Cerebellum (tissue), 4 donors: ENCODE measurements at places on chromosomes 4 and X. TPM values are rescaled to one million over a fixed set of nuclear protein-coding genes. Genes with fewer than 3 reads are reported as not detected.

GRCh38 chr4:140234697-140235060 is 80.7 kb upstream of the MAML3 start:
- DNase-seq: no peak

- DNase-seq: peak; percentile 3
Measured at GRCh38 chr4:47050761-47051725, 19.7 kb downstream of the GABRB1 start.

The IRAK1 gene
- 10.9 TPM for total RNA-seq

The WDR19 gene
- 70.8 TPM for total RNA-seq

DNA sequence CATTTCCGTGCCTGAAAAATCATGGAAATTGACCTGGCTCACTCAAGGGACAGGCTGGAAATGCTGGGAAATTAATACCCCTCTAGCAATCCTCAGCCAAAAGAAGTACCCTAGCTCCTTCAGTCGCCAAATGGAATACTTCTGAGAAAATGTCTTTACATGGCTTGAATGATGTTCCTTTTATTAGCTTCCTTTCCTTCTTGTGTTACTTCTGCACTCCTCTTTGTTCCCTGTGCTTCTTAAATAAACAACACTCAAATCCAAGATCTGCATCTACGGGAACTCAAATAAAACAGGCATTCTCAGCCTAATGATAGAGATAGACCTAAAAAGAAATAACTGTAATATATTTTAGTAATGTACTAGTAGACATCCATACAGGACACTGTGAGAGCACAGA is 36.1 kb downstream of the SPARCL1 start:
- no peak for DNase-seq

The CENPVL1 gene
- total RNA-seq: 2.4 TPM

DNA sequence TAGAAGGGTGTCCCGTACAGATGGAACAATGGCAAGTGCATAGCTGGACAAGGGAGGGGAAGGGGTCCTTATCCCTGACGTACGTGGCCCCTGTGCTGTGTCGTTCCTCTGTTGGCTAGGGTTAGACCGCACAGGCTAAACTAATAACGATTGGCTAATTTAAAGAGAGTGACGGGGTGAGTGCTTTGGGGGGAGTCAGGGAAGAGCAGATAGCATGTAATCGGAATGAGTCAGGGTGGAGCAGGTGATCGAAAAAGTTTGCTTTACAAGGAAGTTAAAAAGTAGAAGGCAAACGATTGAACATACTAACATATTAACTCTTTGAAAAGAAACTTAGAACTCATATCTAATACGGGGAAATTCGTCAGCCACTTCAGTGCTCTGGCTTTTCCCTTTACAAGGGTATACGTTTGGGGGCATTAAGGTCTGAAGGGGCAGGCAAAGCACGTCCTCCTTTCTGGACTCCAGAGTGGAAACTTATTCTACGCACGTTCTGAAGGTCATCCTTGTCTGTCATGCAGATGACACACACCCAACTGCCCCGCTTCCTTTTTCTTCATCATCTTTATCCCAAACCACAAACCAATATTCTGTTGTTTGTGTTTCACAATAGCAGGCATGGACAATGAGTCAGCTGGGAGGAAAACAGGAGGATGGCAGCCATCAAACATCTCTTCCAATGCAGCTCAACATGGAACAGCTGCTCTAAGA is 10.2 kb upstream of the CRLF2 start:
- no peak for DNase-seq

DNA sequence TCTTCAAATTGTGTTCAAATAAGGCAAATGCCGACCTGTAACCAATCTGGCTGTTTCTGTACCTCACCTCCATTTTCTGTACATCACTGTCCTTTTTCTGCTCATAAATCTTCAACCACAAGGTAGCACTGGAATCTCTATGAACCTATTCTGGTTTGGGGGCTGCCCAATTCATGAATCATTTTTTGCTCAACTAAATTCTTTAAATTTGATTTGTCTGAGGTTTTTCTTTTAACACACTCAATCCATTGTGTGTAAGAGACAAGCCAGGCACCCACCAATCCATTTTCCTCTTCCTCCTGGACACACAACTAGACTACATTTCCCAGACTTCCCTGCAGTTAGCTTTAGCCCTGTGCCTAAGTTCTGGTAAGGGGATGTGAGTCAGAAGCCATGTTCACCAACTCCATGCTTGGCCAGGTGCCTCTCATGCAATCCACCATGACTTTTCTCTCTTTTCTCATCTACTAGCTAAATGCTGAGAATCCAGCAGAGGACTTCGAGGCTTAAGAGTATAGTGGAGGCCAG is 193.2 kb upstream of the KLF3 start:
- DNase-seq: no peak

DNA sequence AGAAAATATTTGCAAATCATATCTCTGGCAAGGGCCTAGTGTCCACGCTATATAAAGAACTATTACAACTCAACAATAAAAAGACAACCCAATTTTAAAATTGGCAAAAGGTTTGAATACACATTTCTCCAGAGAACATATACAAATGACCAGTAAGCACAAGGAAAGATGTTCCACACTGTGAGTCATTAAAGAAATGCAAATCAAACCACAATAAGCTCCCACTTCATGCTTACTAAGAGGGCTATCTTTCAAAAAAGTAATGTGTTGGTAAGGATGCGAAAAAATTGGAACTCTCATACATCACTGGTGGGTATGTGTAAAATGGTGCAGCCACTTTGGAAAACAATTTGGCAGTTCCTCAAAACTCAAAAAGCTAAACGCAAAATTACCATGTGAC is 884.0 kb upstream of the INTU start:
- no peak for DNase-seq

GRCh38 chrX:32026772-32027171 is 954.9 kb upstream of the FTHL17 start:
- DNase-seq: no peak

DNA sequence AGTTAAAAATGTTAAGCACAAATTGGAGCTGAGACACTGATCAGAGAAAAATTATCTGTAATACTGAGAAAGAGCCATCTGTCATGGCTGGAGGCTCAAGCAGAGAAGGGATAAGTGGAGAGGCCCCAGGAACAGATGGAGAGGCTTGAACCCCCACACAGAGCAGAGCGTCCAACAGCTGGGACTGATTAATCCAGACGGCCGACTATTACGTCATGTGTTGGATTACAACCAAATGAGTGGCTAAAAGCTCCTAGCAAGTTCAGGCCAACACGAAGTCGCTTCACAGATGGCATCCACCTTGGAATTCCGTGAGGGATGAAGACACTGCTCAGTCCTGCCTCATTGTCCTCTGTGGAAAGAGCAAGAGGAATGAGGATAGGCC is 57.7 kb upstream of the ATXN3L start:
- peak; percentile 44 for DNase-seq

GRCh38 chrX:4710618-4711433 is 997.4 kb upstream of the PRKX start:
- no peak for DNase-seq

The CXCL10 gene
- total RNA-seq: 0.27 TPM

DNA sequence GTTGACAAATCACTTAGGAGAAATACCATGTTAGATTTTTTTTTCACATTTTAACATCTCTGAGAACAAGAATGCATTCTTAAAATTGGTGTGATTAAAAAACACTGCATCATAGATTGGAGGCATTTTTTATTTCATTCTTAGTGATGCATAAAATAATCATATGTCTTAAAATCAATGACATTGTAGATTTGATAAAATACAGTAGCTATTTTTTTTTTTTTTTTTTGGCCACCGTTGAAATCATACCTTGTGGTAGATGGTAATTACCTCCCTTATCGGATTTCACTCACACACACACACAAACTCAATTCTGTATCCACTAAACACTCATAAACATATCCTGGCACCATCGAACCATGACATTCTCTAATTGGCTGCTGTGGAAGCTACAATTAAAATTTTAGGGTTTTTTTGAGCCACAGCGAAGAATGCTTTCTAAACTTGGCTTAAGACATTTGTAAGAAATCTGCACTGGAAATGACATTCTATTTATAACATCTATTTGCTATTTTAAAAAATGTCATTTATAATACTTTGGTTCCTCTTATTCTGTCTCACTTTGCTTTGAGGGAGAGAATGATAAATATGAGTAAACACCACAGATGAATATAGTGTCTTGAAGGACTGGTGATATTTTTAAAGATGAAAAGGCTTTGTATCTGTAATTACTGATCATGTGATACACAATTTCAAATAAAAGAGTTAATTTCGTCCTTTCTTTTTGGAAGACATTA is 60.1 kb downstream of the CCSER1 start:
- no peak for DNase-seq

DNA sequence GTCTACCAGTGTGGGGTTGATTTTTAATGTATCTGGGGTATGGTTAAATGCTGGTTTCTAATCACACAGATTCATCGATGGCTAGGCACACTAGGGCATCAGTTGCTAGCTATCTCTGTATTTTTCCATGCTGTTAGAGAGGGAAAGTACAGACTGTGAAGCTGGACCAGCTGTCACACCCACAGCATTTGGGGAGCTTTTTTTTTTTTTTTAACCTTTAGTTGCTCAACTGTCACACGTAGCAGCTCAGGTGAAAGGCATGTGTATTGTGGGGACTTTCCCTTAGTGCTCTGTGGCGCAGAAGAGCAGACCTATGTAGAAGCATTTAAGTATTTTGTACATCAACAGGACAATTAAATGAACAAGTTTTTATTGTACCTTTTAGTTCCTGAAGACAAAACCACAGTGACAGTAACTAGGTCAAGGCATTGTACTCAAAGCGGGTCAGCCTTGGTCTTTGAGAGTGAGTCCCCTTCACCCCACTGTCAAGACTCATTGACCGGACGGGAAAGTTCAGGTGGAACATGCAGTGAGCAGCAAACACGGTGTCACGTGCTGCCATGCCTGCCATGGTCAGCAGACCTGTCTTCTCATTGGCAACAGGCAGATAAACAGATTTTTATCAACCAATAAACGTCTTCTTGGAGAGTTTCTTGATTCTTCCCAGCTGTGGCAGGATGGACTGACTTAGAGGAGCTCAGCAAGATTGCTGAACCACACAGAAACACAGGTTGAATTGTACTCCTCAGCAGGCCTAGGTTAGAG is 65.3 kb downstream of the CASP3 start:
- no peak for DNase-seq

The MAP9 gene
- total RNA-seq: 33.2 TPM

GRCh38 chr4:187362937-187363857 is 632.4 kb upstream of the ZFP42 start:
- DNase-seq: peak; percentile 12

DNA sequence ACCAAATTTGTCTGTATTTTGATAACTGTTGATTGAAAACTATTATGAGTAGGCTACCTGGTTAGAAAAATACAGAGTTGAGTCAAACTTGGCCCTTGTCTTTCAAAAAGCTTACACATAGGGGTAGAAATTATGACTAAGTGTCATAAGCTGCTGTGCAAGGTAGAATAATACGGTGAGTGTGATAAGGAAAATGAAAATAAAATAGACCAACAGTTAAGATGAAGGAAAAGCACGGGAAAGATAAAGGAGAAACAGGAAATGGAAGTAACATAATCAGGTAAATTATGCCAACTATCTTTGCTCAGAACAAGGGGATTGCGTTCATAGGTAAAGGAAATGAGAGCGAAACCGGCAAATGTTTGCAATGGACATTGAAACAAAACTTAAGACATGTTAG is 302.5 kb downstream of the PCDH7 start:
- DNase-seq: no peak

- no peak for DNase-seq
Measured at GRCh38 chr4:84336964-84337705, 162.0 kb downstream of the NKX6-1 start.

The TRAM1L1 gene
- total RNA-seq: 17.2 TPM

DNA sequence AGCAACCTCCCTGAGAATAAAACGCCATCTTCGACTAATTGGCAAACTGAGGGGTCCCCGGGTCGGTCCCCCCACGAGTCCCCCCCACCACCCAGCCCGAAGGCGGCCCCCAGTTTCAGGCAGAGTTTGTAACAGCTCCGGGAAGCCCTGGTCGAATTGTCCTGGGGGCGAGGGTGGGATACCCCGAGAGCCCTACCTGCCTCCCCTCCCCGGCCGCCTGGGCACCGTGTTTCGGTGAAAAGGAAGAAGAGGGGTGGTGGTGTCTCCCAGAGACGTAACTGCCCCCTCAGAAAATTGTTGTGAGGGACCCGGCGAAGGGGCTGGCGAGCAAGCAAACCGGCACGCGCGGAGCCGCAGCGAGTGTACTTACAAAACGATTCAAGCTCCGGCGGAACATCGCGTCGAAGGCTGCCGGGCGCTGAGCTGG is 1.2 kb downstream of the ATP11C start:
- DNase-seq: no peak

The PABPC5 gene
- 11.0 TPM for total RNA-seq

DNA sequence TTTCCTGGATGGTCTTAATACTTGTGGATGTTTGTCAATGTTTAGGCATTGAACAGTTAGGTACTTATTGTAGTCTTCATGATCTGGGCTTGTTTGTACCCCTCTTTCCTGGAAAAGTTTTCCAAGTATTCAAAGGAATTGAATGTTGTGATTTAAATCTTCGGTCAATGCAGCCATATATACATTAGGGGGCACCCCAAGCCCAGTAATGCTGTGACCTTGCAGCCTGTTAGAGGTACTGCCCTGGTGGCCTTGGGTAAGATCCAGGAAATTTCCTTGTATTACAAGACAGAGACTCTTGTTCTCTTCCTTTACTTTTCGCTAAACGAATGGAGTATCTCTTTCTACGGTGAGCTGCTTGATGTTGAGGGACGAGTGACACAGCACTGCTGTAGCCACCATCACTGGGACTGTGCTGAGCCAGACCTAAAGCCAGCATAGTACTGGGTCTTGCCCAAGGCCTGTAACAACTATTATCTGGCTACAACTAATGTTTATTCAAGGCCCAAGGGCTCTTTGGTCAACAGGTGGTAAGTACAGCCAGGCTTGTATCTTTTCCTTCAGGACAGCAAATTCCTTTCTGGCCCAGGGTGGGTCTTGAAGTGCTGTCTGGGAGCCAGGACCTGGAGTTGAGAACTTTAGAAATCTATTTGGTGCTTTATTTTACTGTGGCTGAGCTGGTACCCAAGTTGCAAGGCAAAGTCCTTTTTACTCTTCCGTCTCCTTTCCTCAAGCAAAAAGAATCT is 118.3 kb upstream of the ATOH1 start:
- no peak for DNase-seq

The GPAT3 gene
- total RNA-seq: 0.27 TPM

The SHOX gene
- 0.18 TPM for total RNA-seq

DNA sequence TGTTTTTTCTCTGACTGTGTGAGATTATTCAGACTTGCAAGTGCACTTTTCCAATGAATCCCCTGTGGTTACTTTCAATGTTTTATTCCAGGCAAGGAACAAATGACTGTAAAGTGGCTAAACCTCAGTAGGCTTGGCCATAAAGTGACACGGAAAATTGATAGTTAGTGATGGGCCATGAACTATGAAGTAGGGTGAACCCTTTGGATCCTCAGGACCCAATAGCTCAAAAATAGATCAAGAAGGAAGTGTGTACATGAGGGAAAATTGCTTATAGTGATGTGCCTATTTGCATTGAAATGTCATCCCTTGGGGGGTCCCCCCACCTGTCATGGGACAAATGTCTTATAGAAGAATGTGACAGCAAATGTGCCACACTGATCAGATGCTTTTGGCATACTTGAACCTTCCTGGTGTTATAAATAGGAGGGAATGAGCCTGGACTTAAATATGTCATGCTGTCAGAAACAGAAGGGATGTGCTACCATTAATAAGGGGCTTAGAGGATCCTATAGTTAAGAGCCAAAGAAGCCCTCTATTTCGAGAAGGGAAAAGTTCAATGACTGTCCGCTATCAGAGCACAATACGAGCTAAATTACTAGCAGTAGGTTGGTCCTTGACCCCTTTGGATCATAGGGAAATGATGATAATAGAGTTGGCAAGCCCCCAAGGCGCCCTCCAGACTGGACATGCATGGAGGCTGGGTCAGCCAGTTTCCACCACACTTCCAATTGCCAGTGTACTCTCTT is 30.3 kb downstream of the SLC16A2 start:
- DNase-seq: no peak

- DNase-seq: no peak
Measured at GRCh38 chr4:158605393-158605792, 66.3 kb downstream of the C4orf46 start.
